Aorta (tissue), 5 donors: ENCODE measurements at places on chromosomes 2 and 18.

- peak; percentile 68 for DNase-seq
Observed at GRCh38 chr2:46780411-46780800, 135.2 kb downstream of the MCFD2 start.

- DNase-seq = no peak
Observed at GRCh38 chr2:61910603-61911002, 5.1 kb downstream of the COMMD1 start.

- DNase-seq = no peak
Observed at GRCh38 chr2:171889808-171890207, 4.2 kb downstream of the SLC25A12 start.

DNA sequence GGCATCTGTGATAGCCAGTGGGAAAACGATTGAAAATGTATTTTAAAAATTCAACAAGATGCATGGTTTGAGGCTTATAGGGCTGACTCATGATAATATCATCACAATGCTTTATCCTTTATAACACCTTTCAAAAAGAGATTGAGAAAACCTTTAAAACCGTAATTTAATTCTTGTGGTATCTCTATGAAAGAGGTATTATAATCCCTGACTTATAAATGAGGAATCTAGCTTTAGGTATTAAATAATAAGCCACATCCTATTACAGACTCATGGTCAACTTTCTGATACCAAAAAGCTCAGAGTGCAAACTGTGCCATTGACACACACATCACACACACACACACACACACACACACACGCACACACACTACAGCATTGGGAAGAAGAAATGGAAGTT is 134.6 kb upstream of the RAB12 start:
- DNase-seq = no peak

- DNase-seq = peak; percentile 69
Observed at GRCh38 chr2:236871500-236872001, 214.1 kb upstream of the COPS8 start.

GRCh38 chr2:111244864-111245263 is 124.2 kb downstream of the BCL2L11 start:
- DNase-seq = no peak

DNA sequence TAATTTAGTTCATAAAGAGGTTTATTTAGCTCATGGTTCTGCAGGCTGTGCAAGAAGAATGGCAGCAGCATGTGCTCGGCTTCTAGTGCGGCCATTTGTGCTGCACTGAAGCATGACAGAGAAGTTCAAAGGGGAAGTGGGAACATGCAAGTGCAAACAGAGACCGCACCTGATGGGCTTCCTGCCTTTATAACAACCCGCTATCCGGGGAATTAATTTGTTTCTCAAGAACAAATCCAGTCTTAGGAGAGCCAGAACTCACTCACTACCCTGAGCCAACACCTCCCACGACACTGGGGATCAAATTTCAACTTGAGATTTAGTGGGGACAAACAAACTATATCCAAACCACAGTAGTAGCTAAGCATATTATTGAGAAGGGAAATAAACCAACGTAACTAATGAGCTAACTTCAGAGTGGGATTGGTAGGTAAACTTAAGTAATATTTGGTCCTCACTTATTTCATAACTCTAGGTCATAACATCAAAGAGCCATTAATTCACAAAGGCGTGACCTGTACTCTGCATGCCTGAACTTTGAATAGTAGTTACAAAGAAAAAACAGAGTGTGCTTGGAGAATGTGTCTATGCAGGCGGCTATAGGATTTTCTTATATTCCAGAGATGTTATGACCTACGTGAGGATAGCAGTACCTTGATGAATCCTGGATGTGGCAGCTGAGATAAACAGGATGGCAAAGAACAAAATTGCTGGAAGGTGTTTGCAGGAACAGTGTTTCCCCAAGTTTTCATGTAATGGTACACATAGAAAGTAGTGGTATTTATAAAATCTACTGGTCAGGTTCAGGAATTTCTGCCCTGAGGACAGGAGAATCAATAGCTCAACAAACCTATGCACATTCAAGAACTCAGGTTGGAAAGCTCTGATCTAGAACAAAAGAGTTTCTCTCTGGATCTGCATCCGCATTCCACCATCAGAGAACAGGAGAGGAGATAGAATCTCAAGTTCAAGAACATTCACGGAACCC is 845.9 kb upstream of the ID2 start:
- no peak for DNase-seq
